Articular chondrocyte of knee joint (primary cell): ENCODE measurements at places on chromosomes 1 and 21. TPM values are rescaled to one million over a fixed set of nuclear protein-coding genes. Genes with fewer than 3 reads are reported as not detected.

The OR6K6 gene
- total RNA-seq: not detected in 2 replicates

The OVAAL gene
- total RNA-seq: 0.11 TPM in 1 of 2 replicates, not detected in the other

The CR1L gene
- not detected in 2 replicates for total RNA-seq

The DENND2D gene
- 11.5 and 12.5 TPM in 2 replicates for total RNA-seq

The DDI2 gene
- total RNA-seq: 23.7 and 36.7 TPM in 2 replicates
